ENCODE measurements at places on chromosomes 13 and 19. TPM values are rescaled to one million over a fixed set of nuclear protein-coding genes. Genes with fewer than 3 reads are reported as not detected.

DNA sequence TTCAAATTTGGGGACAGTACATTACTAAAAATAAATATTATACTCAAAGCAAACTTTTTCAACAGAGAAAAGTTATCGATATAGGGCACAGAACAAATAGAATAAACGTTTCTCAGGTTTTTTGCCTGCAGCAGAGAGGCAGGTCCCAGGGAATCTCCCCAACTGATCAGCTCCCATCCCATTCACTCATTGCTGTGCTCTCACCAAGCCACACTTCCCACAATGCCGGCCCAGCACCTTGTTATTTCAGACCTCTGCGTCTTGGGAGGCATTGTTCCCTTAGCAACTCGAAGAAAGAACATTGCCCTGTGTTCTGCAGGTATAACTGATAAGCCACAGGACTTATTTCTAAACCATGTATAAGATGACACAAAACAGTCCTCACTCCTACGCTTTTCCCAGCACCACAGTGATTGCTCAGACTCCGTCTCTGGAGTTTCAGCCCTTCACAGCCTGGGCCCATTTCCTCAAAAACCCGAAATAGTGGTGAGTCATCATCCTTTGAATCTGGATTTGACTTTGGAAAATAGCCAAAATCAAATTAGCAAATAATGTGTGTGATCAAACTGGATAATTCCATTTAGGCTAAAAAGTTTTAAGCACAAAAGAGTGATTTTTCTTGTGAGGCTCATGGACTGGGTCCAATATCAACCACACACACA is 100.4 kb downstream of the DCLK1 start:
- DNase-seq: no peak
- H3K4me3 ChIP-seq: no peak overlapping the region
- peaks cover 25% of the 10 kb centered on the region for H3K4me1 ChIP-seq

The PLPP2 gene
- total RNA-seq: 102 TPM

The ZNF586 gene
- total RNA-seq: 15.4 TPM

DNA sequence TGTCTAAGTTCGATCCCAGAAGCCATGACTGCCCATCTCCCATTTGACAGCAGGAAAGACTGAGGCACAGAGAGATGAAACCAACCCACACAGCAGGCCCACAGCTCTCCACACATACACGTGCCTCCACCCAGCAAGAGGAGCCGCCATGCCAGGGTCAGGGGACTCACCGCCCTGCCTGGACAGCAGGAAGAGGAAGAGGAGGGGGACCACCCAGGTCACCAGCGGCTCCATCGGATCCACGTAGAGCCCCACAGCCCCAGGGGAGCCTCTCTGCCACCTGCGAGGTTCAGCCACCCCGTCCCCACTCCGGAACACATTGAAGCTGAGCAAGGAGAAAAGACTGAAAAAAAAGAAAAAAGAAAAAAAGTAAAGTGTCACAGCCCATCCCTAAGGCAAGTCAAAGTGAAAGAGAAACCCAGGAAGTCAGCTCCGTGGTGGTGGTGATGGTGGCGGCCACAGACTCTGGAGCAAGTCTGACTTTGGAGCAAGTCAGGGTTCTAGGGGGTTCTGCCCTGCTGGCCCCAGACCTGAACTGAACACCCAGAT is at the start of gene IL12RB1:
Gene IL12RB1 (minus strand): TSS at position 345 of the 549 bp plus-strand sequence. CDS start 111 bp downstream, at position 234.
- no peak within 1 kb of the TSS for H3K27ac ChIP-seq
- H3K36me3 ChIP-seq: no peaks in the 10 kb centered on the region
- no peak for DNase-seq
- H3K4me3 ChIP-seq: no peak within 1 kb of the TSS
- no peaks in the 10 kb centered on the region for H3K4me1 ChIP-seq
- peaks cover 7% of the 10 kb centered on the region for H3K27me3 ChIP-seq

DNA sequence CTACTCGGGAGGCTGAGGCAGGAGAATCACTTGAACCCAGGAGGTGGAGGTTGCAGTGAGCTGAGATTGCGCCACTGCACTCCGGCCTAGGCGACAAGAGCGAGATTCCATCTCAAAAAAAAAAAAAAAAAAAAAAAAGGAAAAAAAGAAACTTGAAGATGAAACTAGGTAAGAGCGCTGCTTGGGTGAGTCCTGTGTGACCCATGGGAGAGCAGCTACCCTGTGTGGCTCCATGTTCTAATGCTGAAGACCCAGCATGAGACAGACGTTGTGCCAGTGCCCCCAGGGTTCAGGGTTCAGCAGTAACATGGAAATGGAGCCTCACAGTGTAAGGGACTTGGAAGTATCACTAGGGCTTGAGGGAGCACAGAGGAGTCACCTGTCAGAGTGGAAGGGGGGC is 5.9 kb downstream of the ZNF784 start:
- H3K4me3 ChIP-seq: no peak overlapping the region
- no peak for DNase-seq
- H3K4me1 ChIP-seq: peaks cover 5% of the 10 kb centered on the region
- H3K36me3 ChIP-seq: peaks cover 22% of the 10 kb centered on the region

DNA sequence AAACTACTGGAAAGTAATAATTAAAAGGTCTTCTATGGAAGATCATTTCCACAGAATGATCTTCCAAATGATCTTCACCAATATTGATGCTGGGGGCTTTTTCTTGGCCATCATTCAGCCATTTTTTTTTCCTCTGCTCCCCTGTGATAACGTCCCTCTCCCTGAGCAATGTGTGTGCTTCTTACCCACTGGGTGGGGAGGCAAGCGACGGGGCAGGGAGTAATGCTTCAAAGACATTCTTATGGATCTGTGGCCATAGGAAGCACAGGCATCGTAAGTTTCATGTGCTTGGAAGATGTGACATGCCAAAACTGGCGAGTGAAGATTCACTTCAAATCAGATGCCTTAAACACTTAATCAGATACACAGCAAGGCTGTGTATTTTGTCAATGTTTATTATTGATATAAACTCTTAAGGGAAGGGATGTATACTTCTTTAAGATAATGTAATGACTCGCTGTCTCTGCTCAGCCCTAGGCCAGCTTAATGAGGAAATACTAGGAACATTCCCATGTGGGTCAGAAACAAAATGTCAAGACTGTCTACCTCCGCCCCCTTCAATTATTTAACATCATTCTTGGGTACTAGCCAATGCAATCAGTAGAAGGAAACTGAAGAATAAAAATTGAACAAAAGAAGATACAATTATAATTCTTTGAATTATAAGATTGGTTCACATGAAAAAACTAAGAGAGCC is 34.1 kb upstream of the SERPINE3 start:
- no peaks in the 10 kb centered on the region for H3K36me3 ChIP-seq
- no peak for DNase-seq
- no peaks in the 10 kb centered on the region for H3K27me3 ChIP-seq
- peak overlapping the region; percentile 85 for H3K27ac ChIP-seq
- H3K4me1 ChIP-seq: peaks cover 81% of the 10 kb centered on the region
- H3K4me3 ChIP-seq: no peak overlapping the region

The C13orf46 gene
- total RNA-seq: 0.37 TPM

GRCh38 chr13:20980430-20980829 is 77.9 kb upstream of the XPO4 start:
- no peaks in the 10 kb centered on the region for H3K27me3 ChIP-seq
- peaks cover 41% of the 10 kb centered on the region for H3K36me3 ChIP-seq
- H3K27ac ChIP-seq: no peak overlapping the region
